ENCODE measurements at places on chromosomes 7 and 10.

GRCh38 chr10:5888843-5889623, 660 bp downstream of the ANKRD16 start:
- no peak for DNase-seq

GRCh38 chr10:133109711-133110110, 22.0 kb downstream of the ADGRA1 start:
- no peak for DNase-seq

DNA sequence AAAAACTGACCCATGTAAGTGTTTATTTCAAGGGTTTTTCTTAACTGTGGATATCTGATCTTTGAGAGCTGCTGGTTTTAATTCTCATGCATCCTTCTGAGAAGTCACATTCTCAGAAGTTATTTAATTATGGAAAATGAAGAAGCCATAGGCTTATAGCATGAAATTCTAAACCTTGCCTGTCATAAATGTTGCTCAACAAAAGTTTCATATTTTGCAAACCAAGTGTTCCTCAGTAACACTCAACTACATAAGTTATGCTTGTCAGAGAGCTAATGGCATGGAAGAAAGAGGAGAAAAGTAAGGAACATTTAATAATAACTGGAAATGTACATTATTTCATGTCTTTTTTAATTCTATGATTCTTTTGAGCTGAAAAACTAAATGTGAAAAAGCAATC, 78.6 kb upstream of the MPP7 start:
- no peak for DNase-seq

GRCh38 chr10:108598831-108599230, 1324.5 kb downstream of the XPNPEP1 start:
- DNase-seq: no peak

DNA sequence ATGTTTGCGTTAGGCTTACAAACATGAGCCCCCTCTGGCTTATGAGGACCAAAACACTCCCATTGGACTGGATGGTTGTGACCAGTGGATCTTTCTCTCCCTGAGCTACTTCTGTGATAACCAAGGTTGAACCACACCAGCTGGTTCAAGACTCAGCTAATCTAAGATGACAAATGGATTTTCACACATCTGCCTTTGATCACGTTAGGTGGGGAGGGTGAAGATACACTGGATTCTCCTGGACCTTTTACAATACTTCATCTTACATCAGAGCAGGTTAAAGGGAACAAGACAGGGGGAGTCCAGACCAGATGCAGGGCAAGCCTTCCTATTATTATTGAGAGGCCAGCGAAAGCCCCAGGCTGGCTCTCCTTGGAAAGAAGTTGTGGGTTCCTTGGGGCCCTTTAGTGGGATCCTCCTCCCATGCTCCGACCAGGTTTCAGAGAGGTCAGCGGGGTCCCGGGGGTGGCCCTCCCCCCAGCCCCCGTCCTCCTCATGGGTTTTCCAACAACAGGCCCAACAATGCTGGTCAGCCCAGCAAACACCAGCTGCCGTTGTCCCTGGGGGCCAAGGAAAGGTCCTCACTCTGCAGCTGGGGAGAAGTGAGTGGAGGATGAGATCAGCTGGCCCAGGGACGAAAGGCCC, 2.8 kb downstream of the GFRA1 start:
- no peak for DNase-seq
